D341Med (cell line): ENCODE measurements at places on chromosomes 7 and 10.
A peak's percentile ranks its signal among the peaks of the same experiment; 100 is the strongest.

GRCh38 chr10:58994226-58995057 lies 182.0 kb upstream of the PHYHIPL start:
- no peak for DNase-seq

- peak; percentile 74 for DNase-seq
Observed at GRCh38 chr10:58618158-58618676, 105.5 kb downstream of the BICC1 start.

- DNase-seq, result no peak
Observed at GRCh38 chr10:114166043-114166442, 8.0 kb downstream of the CCDC186 start.

DNA sequence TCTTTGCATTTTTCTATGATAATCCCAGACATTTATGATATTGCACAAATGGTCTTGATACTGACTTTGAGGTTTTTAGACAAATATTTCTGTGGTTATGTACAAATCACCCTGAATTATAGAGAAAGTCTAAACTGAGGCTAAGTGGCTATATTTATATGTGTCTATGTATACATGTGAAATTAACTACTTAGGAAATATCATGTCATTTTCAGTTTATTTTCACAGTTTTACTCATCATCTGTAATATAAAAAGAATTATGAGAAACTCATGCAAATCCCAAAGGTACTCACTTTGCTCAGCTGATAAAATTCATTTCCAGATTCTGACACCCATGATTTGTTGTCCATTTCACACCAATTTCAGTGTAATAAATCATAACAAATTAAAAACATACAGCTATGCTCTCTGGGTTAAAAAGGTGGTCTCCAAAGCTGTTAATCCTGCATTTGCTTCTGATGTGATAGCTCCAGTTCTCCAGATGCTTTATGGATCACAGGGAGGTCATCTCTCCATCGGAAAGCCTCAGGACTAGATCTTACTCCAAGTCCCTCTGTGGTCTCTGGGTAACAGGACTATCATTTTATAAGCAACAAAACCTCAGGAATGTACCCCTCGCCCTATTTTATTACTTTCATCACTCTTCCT lies 673.9 kb downstream of the PARD3 start:
- no peak for DNase-seq

GRCh38 chr10:86692023-86692514 lies 23.8 kb downstream of the LDB3 start:
- no peak for DNase-seq

DNA sequence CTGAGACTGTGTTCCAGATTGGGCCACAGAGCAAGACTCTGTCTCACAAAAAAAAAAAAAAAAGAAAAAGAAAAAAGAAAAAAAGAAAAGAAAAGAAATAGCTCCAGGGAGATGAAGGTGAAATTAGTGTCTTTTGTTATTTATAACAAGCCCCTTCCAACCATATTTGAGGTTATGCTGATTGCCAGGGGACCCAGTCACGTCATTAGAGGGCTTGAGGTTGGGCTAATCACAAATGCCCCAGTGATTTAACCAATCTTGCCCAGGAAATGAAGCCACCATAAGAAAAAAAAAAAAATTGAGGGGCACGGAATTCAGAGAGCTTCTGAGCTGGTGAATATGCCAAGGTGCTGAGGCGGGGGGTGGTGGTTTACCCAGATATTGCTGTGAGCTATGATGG lies 11.3 kb upstream of the RNF216 start:
- DNase-seq, result no peak

DNA sequence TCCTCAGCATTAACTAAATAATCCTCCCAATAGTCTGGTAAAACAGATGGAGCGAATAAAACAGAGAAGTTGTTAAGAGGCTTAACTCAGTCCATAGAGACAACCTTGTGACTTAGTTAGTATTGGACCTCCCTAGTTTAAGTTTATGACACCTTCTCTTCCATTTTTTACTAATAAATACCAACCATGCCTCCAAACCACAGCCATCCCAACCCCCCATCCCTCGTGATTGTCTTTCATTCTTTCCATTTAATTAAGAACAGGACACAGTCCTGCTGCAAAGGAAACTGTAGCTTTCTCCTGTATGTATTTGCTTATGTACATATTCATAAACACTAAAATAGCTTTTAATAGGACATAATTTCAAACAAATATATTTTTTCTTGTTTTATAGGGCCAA lies 238.2 kb downstream of the SEMA3D start:
- DNase-seq, result peak; percentile 38

- DNase-seq, result no peak
Observed at GRCh38 chr7:113657603-113658002, 261.2 kb downstream of the PPP1R3A start.
